ENCODE measurements at places on chromosomes 7 and 10. TPM values are rescaled to one million over a fixed set of nuclear protein-coding genes. Genes with fewer than 3 reads are reported as not detected.

HNRNPH3 gene
- total RNA-seq, result 138 TPM

DNA sequence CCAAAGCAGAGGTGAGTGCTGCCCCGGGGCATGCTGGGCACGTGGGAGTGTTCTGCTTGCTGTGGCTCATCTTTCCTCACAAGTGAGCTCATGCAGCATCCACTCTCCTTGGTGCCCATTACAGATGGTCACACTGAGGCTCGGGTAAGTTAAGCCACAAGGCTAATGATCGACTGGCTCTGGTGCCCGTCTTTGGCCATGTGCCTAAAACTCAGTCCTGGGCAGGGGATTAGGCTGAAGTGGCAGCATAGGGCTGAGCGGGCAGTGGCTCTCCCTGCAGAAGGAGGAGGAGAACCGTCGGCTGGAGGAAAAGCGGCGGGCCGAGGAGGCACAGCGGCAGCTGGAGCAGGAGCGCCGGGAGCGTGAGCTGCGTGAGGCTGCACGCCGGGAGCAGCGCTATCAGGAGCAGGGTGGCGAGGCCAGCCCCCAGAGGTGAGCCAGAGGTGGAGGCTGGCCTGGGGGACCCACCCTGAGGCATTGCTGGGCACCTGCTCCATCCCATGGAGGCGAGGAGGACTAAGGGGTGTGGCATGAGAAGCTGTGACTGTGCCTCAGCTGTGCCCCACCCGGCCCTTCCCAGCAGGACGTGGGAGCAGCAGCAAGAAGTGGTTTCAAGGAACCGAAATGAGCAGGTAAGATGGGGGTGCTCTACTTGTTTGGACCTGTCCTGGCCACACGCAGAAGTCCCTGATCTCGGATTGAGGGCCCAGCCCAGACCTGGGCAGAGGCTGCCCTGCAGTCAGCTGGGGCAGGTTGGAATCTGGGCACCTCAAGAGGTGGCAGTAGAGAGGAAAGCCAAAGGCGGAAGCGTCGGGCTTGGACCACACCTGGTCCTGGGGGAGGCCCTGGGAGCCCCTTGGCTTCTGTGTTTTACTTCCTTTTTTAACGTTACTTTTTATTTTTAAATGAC, 7.3 kb downstream of the PGAM2 start:
- peak; percentile 8 for DNase-seq

DNA sequence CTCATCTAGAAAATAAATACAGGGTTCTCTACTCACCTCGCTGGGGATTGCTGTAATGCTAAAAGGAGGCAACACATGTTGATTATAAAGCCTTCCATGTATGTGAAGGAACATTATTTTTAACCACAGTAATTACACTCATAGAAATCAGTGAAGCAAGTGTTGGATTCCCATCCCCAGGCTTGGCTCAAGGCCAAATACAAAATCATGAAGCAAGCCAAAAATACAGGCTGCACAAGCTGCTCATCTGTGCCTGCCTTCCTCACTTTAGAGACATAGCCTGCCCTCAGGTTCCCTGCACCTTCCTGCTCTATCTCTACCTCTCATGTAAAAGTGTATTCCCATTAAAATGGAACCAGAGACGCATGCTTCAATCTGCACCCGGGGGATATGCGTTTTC, 1077.1 kb upstream of the C7orf33 start:
- DNase-seq, result no peak

DNA sequence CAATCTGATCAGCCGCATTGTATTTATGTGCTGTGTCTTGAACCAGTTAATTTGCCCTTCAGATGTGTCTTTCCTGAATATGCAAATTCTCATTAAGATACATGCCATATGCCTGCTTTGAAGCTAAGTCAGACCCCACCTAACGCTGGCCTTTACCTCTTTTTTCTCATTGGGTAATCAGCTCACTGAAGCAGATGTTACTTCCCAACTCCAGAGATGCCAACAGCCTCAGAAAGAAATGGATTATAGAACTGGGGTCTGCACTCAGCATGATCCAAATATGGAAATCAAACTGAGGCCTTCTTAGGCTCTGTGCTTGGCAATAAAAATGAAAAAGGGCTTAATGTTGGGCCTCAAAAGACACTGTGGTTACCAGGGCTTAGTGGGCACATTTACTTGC, 113.9 kb downstream of the FZD1 start:
- DNase-seq, result no peak

GRCh38 chr10:60291344-60291930, 98.2 kb downstream of the ANK3 start:
- no peak for DNase-seq

DNA sequence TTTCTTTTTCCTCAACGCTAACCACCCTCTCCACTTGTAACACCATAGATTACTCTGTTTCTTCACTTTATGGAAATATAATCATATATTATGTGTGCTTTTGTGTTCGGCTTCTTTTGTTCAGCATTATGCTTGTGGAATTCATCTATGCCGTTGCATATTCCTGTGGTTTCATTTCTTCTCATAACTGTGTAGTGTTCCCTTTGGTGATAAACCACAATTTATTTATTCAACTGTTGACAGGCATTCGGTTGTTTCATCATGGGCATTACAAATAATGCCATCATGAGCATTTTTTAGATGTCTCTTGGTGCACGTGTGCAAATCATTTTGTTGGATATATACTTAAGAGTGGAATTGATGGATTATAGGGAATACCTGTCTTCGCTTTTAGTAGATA, 12.1 kb downstream of the AVL9 start:
- DNase-seq, result no peak

DNA sequence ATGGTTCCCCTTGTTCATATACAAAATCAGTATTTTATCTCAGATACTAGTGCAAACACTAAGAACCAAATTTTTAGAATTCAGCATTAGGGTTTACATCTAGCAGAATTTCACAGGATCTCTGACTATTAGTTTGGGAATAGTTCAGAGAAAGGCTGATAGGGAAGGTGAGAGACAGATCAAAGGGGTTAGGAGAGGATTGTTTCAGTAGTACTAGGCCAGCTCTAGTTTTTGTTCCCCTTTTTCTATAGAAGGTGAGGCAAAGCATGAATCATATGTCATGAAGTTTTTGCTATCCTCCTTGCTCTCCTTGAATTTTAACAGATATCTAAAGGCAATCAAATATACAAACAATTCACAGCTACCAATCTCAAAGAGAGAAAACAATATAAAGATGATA, 26.1 kb upstream of the CTNNA3 start:
- no peak for DNase-seq

GRCh38 chr7:92058040-92058439, 76.2 kb downstream of the CYP51A1 start:
- DNase-seq, result no peak

GRCh38 chr10:8616166-8616565, 561.7 kb downstream of the GATA3 start:
- DNase-seq, result no peak

DNA sequence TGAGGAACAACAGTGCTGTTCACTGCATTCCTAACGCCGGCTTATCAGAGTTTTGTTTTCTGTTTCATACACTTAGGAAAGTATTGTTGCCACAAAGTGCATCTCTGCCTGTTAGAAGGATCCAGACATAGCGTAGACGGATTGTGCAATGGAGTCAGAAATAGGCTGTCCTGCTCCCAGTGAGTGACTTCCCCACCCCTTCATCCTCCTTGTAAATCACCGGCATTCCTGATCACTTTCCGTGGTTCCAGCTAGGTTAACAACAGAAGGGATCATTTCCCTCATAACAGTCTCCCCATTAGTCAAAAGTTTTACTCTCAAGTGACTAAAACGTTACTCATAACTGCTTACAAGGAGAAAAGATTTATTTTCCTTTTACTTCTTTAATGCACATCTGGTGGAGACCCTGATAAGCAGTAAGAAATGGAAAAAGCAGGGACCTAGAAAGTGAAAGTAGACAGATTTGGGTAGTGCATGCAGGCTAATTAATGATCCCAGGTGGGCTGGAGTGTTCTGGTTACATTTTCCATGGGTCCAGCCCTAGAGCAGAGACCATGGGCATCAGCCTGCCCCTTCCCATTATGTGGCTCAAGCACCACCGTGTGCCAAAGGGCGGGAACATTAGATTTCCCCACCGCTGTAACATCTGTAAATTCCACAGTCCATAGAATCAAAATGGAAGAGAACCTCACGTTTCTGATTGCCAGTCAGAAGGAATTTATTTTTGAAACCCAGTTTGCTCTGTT, 395.1 kb upstream of the GALNT17 start:
- no peak for DNase-seq

MICALL2 gene
- 8.3 TPM for total RNA-seq

DNA sequence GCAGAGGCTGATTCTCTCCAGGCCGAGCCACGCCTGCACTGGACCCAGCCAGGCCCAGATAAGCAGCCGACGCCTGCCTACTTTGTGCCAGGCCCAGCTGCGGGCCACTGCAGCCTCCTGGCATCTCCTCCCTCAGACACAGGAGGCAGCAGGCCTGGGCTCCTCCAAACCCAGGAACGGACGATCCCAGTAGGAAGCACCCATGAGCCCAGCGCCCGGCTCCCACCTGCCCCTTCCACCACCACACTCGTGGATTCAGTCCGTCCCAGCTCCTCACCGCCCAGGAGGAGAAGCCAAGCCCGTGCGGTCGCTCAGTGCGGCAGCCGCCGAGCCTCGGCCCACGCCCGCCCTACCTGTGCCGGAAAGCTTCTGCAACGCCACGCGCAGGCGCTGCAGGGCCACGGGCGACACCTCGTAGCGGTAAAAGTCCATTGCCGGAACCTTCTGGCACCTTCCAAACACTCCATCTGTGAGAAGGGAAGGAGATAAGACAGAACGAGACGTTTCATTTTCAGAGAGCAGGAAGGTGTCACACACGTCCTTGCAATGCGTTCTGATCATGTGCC, 271.1 kb downstream of the PTPRN2 start:
- DNase-seq, result no peak

GRCh38 chr7:10707519-10707918, 266.2 kb upstream of the PHF14 start:
- DNase-seq, result no peak

DNA sequence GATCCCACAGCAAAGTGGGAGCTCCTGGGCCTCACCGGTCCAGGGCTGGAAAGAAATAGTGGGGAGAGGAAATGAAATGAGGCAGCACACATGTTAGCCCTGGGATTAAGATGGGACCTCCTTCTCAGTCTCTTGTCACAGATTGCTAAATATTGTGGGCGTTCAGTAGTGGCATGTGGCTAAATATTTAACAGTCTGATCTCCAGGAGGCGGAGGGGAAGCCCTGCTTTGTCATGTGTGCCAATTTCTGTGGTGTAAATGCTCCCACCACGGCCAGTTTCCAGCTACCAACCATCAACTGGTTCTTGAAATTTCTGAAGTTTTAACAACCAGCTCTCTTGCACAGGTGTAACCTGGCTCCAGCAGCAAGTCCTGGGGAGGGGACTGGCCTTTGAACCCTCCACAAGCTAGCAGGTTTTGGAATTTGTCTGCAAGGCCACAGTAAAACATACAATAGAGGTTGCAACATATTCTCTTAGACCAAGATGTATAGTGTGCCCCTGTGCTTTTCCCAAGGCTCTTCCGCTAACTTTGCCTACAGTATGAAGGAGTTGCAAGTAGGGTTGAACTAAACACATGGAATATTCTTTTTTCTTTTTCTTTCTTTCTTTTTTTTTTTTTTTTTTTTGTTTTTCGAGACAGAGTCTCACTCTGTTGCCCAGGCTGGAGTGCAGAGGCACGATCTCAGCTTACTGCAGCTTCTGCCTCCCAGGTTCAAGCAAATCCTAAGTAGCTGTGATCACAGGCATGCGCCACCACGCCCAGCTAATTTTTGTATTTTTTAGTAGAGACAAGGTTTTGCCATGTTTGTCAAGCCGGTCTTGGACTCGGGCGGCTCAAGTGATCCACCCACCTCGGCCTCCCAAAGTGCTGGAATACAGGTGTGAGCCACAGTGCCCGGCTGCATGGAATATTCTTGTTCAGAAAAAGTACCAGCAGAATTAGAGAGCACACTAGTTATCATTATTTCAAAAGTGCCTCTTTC, 103.1 kb upstream of the PCBD1 start:
- no peak for DNase-seq

DNA sequence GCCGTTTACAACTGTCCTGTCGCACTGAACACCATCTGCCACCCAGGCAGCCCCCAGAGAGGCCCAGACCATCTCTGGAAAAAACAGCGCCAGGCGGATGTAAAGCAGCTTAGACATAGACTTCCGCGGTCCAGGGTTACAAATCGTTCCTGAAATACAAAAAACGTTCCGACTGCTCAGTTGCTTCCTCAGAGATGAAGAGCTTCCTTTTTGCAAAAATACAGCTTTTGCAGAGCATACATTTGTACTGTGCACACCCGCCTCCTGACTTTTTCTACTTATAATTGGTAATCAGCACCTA, 11.4 kb downstream of the DAGLB start:
- no peak for DNase-seq

All from left ventricle myocardium inferior (tissue), 1 donor.